Central memory CD4-positive, alpha-beta T cell (primary cell): ENCODE measurements at places on chromosomes 16 and 17.

DNA sequence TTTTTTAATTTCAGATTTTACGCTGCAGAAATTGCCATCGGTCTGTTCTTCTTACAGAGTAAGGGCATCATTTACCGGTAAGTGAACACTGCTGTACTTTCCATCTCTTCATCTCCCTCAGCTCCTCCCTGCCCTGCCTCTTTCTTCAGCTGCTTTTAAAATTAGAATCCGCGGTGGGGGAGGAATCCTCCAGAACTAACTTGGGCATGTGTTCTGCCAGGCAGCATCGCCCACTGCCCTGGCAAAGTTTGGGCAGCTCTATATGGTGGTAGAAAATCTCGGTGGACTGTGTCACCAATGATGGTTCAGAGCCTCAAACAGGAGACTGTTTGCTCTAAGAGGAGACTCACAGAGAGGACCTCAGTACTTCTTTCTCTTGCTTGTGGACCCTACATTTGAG is 81.6 kb upstream of the CACNG3 start:
- no peak for DNase-seq

DNA sequence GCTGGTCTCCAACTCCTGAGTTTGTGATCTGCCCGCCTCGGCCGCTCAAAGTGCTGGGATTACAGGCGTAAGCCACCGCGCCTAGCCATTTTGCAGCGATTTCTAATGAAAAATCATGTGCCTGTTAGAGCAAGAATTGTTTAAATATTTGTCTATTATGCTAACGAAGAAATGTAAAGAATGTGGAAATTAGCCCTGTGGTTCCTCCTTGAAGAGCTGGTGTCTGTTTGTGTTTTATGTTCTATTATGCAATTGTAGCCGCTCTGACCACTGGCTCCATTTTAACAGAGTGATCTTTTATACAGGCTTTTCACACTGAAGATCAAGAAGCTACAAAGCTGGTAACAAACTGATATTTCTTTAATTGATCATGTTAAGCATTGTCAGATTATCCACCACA is 217.3 kb downstream of the USP22 start:
- DNase-seq: no peak

DNA sequence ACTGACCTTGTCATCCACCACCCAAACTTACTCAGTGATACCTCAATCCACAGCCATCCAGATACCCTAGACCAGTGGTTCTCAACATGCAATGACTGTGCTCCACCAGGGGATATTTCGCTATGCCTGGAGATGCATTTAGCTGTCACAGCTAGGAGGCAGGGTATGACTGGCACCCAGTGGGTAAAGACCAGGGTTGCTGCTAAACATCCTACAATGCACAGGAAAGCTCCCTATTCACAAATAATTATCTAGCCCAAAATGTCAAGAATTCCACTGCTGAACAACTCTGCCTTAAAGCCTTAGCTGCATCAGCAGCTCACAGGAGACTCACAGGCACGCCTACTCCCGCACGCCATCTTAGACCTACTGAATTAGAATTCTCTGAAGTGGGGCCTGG is 212.6 kb downstream of the GRIN2A start:
- DNase-seq: no peak

GRCh38 chr17:43353393-43353792 is 45.4 kb upstream of the ARL4D start:
- DNase-seq: no peak

- DNase-seq: no peak
Observed at GRCh38 chr16:22312897-22313781, 15.9 kb downstream of the POLR3E start.
